ENCODE measurements at places on chromosomes 5 and 9. TPM values are rescaled to one million over a fixed set of nuclear protein-coding genes. Genes with fewer than 3 reads are reported as not detected.

The TMEM232 gene
- 1.6 TPM for total RNA-seq

The SPATA31D4 gene
- not detected for total RNA-seq

GRCh38 chr9:94973451-94973941, 247.0 kb downstream of the AOPEP start:
- no peak for DNase-seq

The NEUROG1 gene
- not detected for total RNA-seq

- no peak for DNase-seq
These were observed 112.8 kb downstream of the C9orf152 start for GRCh38 chr9:110095161-110095595.

GRCh38 chr5:35884773-35885172, 28.1 kb downstream of the IL7R start:
- no peak for DNase-seq

GRCh38 chr5:174617910-174618309, 106.5 kb upstream of the MSX2 start:
- no peak for DNase-seq

The SYNPO gene
- total RNA-seq = not detected

The CDKN2A gene
- 3.7 TPM for total RNA-seq

- no peak for DNase-seq
These were observed 132.5 kb upstream of the PRLR start for GRCh38 chr5:35362772-35363171.

- DNase-seq = no peak
These were observed 51.2 kb upstream of the TCF7 start for GRCh38 chr5:134063188-134063820.

- DNase-seq = no peak
These were observed 5.8 kb downstream of the NOXA1 start for GRCh38 chr9:137428841-137429545.

DNA sequence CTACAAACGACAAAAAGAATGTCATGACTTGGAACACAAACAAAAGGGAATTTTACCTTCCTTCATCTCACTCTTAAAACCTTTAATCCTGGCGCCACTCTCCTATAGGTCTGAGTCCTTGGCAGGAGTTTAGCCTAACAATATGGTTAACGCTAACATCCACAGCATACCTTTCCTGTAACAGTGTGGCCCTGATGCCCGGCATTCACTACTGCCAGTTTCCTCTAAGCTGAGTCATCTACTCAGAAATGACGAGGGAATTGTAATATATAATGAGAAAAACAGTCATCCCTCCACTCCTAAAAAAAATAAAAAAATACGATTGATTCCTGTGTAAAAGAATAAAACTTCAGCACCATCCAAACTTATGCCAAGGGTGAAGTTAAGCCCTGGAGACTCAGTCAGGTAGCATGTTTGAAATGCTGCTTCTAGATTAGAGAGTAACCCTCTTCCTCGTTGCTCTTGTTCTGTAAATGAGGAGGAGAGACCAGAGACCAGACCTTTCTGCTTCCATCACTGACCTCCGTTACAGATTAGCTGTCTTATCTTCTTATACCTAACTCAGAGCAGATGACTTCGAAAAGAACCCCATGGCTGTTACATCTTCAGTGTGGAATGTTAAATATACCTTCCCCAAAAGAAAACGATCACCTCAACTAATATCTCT, 37.4 kb downstream of the CCDC125 start:
- DNase-seq = no peak

The PRDM9 gene
- total RNA-seq = not detected

DNA sequence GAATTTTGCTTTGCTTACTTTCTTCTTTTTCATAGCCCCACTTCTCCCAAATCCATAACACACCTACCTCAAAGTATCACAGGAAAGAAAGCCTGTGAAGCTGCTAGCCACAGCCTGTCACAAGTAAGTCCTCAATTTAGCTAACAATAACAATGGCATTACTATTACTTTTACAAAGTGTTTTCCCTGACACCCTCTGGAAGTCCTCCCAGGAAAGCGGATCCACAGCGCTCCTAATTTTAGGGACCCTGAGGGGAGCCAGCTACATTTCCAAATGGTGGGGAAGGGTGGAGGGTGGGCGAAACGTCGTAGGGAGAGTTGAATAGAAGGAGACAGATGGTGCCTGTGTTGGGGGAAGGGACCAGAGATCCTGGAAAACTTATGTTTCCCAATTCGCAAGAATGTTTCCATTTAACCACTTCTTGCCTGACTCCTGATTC, 523 bp upstream of the WWC1 start:
- no peak for DNase-seq

The RASEF gene
- not detected for total RNA-seq

DNA sequence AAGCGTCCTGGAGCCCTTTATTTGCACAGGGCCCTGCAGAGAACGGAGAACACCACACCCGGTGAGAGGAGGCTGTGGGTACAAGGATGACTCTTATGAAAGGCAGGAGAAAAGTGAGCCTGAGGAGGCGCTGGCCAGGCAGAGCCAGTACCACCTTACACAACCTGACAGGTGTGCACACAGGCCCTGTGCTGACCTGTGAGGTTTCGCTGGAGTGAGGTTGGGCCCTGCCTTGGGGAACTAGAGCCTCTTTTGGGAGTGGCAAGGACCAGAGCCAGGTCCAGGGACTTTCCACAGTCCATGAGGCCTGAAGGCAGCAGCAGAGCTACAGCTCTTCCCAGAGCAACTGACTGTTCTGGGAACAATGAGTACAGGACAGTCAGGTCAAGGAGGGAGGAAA, 3.1 kb downstream of the SRD5A1 start:
- no peak for DNase-seq

DNA sequence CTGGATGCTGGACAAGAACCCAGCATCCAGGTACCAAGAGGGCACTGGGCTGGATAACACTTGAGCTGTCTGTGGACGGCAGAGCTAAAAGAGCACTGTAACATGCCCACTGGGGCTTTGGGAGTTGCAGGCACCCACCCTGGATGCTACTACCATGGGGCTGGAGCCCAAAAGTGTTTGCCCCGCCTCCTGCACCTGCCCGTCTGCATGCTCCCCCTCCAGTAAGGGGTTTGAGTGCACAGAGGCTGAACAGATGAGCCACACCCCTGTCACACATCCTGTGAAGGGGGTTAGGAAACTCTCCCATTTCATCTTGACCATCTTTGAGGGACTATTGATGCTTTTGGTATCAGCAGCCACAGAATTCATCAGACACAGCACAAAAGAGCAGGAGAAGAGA, 69.0 kb downstream of the LIX1 start:
- DNase-seq = no peak

The GZMA gene
- 87.6 TPM for total RNA-seq

DNA sequence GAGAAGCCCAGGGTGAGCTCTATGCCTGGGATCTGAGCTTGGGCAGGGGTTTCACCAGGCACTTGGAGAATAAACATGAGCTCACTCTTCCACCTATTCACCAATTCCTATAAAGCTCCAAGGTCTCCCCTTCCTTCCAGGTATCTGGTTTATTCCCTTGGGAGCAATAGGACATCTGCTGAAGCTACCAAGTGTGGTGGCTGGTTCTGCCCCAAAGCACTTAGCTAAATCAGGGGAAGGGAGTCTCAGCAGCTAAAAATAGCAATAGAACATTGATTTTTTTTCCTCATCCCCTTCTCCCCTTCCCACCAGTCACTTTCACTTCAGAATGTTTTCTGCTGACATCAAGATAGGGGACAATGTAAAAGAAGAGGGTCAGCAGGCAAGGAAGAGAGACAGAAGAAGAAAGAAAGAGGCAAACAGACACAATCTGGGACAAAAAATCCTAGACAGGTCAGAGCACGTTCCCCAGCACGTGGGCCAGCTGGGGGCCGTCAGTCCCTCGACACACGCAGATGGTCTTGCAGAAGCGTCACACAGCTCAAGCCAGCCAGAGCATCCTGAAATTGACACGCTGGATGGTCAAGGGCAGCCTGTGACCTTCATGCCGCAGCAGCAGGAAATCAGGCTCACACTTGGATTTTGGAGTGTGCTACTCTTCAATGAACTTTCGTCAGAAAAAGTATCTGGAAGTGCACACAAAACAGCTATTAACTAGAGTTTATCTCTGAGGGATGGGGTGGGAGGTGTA, 176.0 kb downstream of the ZNF608 start:
- no peak for DNase-seq

- DNase-seq = no peak
These were observed 46.2 kb upstream of the FBXW11 start for GRCh38 chr5:172052450-172053236.

The LEAP2 gene
- total RNA-seq = 6.0 TPM

The SLC6A18 gene
- not detected for total RNA-seq

GRCh38 chr5:171474230-171474813, 54.9 kb downstream of the FGF18 start:
- no peak for DNase-seq

DNA sequence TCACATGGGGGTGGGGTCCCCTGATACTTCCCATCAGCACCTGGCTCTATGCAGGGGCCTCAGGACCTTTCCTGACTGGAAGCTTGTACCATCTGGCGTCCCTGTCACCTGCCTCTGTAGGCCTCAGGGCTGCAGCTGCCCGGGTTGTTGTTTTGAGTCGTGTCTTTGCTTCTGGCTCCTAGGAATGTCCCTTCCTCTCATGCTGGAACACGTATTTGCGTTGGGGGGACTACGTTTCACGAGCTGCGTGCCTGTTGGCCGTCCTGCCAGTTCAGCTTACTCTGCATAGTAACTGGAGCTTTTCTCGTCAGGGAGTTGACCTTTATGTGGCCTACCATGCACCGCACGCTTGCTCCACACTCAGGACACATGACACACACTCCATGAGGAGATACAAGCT, 54.9 kb upstream of the IRX4 start:
- DNase-seq = no peak

- DNase-seq = no peak
These were observed 75.4 kb downstream of the NFIB start for GRCh38 chr9:14238518-14238917.

GRCh38 chr9:104948277-104948676, 20.3 kb upstream of the ABCA1 start:
- DNase-seq = no peak

GRCh38 chr5:134132372-134133187, 18.1 kb downstream of the TCF7 start:
- peak; percentile 93 for DNase-seq
